ENCODE measurements at places on chromosomes 11 and 22.
A peak's percentile ranks its signal among the peaks of the same experiment; 100 is the strongest.

GRCh38 chr11:125301346-125301745, 136.8 kb downstream of the PKNOX2 start:
- no peak for DNase-seq

GRCh38 chr11:35363246-35363801, 56.0 kb downstream of the SLC1A2 start:
- DNase-seq, result no peak

DNA sequence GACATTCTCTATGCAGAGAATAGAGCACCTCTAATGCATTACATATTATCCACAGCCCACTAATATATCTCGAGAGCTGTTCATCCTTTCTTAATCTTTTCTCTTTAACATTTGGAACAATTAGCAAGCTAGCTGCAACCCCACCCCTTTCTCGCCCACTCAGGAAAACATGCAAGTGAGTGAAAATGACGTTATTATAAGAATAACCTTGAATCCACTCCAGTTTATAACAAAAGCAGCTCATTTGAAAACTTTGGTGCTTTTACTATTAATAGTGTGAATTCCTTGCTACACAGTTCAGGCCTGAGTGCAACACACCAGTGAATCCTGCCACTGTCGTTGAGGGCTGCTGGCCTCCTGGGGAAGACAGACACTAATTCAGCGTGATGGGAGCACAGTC, 63.3 kb upstream of the BMAL1 start:
- DNase-seq, result no peak

GRCh38 chr11:48093795-48094642, 113.7 kb downstream of the PTPRJ start:
- DNase-seq, result peak; percentile 77

Data from Peyer's patch (tissue), 4 donors.